Renal pelvis (tissue), 12 donors: ENCODE measurements at places on chromosomes 5 and 9. TPM values are rescaled to one million over a fixed set of nuclear protein-coding genes. Genes with fewer than 3 reads are reported as not detected.

Gene C8G
- polyA plus RNA-seq: 1.3 TPM

Gene ZFAND5
- 178 TPM for polyA plus RNA-seq

Gene C5orf52
- polyA plus RNA-seq: not detected

Gene OGN
- polyA plus RNA-seq: 65.2 TPM
